ENCODE measurements at places on chromosomes 16 and 17.

DNA sequence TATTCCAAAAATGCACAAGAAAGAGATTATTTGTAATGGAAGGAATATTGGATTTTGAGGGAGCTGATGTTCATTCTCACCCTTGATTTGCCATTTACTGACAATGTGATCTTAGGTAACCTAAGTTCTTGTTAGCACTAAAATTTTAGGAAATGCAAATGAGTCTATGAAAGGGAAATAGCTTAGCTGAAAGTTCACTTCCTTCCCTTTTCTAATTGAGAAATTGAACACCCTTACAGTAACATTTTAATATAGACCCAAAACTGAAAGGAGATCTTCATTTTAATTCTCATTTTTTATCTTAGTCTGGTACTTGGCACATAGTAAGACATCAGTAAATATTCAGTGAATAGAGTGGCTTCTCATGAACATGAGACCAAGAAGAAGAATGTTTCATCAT, 10.9 kb upstream of the WSB1 start:
- no peak for DNase-seq

- peak; percentile 17 for DNase-seq
Observed at GRCh38 chr17:38568274-38568673, 37.5 kb downstream of the SRCIN1 start.

GRCh38 chr17:39014044-39014794, 47.0 kb upstream of the FBXO47 start:
- DNase-seq, result peak; percentile 69

GRCh38 chr17:36857698-36858097, 79.6 kb upstream of the LHX1 start:
- DNase-seq, result no peak

DNA sequence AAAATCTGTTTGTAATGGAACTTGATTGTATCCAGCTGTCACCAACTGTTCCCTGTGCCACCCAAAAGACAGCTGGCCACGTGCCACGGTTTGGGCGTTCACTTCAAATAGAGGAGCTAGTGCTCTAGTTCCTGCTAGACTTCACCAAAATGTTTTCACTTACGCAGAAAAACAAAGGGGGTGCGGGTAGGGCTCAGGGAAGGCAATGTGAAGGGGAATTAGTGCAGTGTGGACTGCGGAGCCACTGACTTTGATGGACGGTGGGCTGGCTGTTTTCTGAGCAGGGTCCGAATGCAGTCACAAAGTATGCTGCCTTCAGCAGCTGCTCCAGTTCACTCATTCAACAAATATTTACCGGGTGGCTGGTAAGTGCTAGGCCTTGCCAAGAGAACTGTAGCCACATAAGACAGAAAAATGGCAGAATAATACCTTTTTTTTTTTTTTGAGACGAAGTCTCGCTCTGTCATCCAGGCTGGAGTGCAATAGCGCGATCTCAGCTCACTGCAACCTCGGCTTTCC, 7.6 kb upstream of the CYTH1 start:
- DNase-seq, result no peak

DNA sequence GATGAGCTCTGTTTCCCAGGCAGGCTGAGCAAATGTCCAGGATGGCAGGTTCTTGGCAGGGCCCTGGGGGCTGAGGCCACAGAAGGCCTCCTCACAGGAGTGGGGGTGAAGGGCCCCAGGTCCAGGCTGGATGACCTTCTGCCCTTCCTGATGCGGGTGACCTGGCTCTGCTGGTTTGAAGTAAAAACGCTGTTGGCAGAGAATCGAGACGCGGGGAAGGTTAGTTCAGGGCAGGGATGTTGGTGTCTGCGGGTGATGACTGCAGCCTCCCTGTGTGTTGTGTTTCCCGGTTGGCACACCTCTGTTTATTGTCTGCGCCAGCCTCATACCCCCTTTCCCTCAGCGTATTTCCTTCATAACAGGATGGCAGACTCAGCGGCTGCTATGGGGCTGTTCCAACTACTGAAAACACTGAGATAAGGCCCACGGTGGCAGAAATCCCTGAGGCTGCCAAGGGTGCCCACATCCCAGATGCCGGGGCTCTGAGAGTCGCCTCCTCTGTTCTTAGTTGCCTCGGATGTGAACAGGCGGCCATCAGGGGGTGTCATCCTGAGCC, 104.6 kb downstream of the METRNL start:
- no peak for DNase-seq

- no peak for DNase-seq
Observed at GRCh38 chr17:50767446-50767845, at the start of gene ANKRD40CL. Gene ANKRD40CL, minus strand, starts transcription at chr17:50767518. Its CDS starts 605 bp downstream, at chr17:50766913.

- DNase-seq, result peak; percentile 53
Observed at GRCh38 chr16:74297145-74297665, 591 bp downstream of the PSMD7 start.

DNA sequence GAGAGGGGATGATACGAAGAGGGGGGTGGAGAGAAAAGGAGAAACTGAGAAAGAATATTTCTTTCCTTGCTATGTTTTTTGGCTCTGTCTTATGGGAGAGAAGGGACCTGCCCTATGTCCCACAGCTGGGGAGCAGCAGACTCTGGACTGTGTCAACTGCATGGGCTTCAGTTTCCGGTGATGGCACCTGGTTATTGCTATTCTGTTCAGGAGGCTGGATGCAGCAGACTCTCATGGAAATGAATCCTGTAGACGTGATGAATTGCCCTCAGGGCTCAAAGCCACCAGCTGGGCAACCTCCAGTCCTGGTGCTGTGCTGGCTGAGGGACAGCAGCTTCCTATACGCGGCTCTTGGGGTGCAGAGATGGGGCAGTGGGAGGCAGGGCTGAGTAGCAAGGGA, 121.2 kb downstream of the HAPSTR1 start:
- no peak for DNase-seq

DNA sequence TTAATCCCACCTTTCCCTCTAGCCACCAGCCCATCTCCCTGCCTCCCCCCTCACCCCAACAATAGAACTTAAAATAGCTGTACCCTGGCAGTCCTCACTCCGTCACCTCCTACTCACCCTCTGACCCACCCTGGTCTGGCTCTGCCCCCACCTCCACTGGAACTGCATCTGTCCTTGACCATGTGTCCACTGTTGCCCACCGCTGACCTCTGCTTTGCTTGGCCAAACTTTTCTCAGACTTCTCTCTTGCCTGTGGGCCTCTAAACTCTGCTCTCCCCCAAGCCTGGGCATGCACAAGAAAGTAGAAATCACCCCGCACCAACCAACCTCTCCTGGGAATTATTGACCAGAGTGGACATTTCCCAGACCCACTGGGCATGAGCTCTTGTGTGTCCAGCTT, 169.8 kb downstream of the WSCD1 start:
- no peak for DNase-seq

GRCh38 chr17:57408071-57408811, 151.9 kb downstream of the MSI2 start:
- DNase-seq, result no peak

DNA sequence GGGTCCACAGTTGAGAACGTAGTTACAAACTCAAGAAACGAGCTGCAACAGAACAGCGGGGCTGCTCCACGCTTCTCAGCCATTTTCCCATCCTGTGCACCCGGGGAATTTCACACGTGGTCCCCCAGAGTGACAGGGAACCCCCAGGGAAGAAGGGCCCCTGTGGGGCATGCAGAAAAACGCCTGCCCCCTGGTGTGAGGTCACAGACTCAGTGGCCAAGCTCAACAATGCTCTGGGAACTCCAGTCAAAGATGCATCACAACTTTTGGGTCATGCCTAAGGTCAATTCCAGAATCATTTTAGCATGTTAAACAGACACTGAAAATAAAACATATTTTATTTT, 115.4 kb downstream of the ZNF778 start:
- DNase-seq, result no peak

- DNase-seq, result no peak
Observed at GRCh38 chr16:82395212-82395611, 225.2 kb upstream of the MPHOSPH6 start.

- DNase-seq, result no peak
Observed at GRCh38 chr17:65511316-65511715, 50.1 kb downstream of the AXIN2 start.

- no peak for DNase-seq
Observed at GRCh38 chr16:85555719-85556455, 57.2 kb upstream of the GSE1 start.

- peak; percentile 82 for DNase-seq
Observed at GRCh38 chr17:55348749-55349354, 72.8 kb downstream of the MMD start.

GRCh38 chr17:38702916-38703741, 1.9 kb upstream of the MLLT6 start:
- DNase-seq, result peak; percentile 69

- DNase-seq, result peak; percentile 26
Observed at GRCh38 chr16:27355610-27356009, 41.8 kb downstream of the IL4R start.

- no peak for DNase-seq
Observed at GRCh38 chr16:87015021-87015420, 302.2 kb downstream of the C16orf95 start.

GRCh38 chr16:89295915-89296314, 78.4 kb downstream of the ZNF778 start:
- no peak for DNase-seq

GRCh38 chr17:11996722-11997146, 541 bp downstream of the ZNF18 start:
- peak; percentile 59 for DNase-seq

DNA sequence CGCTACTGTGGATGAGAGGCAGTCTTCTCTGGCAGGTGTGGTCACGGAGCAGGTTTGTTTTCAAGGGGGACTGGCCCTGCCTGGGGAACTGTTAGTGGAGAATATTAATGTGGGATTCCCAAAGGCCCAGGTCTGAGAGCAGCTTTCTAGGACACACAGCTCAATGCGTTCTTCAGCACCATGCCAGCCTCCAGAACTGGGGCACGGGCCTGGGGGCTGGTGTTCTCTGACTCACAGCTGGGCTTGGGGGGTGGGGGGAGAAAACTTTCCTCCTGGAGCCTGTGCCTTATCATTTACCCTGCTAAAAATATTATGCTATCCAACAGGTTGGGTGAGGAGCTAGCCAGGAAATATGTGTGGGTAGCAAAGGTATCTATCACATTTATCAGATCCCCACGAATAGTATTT, 13.5 kb upstream of the LHX1 start:
- no peak for DNase-seq

GRCh38 chr16:83215406-83216001, 588.7 kb downstream of the CDH13 start:
- peak; percentile 70 for DNase-seq

- DNase-seq, result no peak
Observed at GRCh38 chr16:30535106-30535776, 583 bp upstream of the ZNF747 start.

DNA sequence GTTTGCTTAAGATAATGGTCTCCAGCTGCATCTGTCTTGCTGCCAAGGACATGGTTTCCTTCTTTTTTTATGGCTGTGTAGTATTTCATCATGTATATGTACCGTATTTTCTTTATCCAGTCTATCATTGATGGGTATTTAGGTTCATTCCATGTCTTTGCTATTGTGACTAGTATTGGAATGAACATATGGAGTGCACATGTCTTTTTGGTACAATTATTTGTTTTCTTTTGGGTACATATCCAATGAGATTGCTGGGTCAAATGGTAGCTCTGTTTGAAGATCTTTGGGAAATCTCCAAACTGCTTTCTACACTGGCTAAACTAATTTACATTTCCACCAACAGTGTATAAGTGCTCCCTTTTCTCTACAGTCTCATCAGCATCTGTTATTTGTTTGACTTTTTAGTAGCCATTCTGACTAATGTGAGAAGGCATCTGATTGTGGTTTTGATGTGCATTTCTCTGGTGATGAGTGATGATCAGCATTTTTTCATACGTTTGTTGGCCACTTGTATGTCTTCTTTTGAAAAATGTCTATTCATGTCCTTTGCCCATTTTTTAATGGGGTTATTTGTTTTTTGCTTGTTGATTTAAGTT, 66.2 kb downstream of the TNFRSF13B start:
- DNase-seq, result no peak

- DNase-seq, result peak; percentile 8
Observed at GRCh38 chr17:46822388-46822921, 4.0 kb upstream of the WNT3 start.

DNA sequence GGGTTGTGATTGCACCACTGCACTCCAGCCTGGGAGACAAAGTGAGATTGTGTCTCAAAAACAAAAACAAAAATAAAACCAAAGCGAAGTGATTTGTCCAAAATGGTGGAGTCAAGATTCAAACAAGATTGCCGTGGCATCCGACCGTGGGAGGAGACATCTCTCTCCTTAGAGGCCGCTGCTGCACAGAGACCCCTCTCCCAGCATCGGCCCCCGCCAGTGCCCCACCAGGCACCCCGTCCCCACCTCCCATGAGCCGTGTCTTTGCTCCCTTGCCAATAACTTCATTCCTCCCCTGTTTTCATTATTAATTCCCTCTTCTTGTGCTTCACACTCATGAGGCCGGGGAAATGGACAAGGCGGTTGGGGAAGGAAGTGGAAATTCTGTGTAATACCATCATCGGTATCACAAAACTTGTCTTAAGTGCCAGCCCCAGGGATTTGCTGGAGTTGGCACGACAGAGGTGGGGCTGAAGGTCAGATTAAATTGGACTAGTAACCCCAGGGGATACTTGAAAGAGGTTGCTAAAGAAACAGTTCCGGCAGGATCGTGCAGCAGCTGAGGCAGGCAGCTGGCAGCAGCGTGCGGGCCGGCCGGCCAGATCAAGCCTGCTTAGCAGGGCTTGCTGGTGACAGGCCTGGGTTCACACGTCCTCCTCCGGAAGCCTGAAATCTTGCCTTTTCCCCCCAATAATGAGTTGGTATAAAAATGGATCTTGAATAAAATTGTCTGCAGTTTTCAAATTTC, 66.8 kb downstream of the RTN4RL1 start:
- no peak for DNase-seq

GRCh38 chr17:62219221-62219899, 154.3 kb upstream of the MED13 start:
- DNase-seq, result no peak

DNA sequence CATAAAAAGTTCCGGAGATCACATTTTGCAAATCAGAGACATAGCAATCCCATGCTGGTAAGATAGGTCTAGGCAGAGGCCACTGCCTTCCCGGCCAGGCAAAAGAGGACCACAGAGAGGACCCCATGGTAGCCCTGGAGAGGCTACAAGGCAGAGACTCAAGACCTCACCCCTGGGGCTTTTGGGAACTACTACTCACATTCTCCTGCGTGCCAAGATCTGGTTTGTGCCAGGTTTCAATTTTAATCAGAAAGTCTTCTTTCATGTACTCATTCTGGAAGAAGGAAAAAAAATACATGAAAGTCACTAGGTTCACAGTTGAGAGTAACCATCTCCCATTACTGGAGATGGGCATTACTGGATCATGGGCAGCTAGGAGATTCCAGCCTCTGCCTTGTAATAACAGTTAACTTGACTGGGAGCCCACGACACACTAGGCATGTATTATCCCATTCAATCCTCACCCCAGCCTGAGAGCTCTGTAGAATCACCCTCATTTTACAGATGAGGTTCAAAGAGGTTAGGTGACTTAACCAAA, 21.2 kb downstream of the PITPNA start:
- DNase-seq, result no peak

- no peak for DNase-seq
Observed at GRCh38 chr17:45312477-45313420, 4.1 kb downstream of the MAP3K14 start.

Measured in OCI-M1 (cell line).